Karpas-422 (cell line): ENCODE measurements at places on chromosomes 6 and 20.

GRCh38 chr6:45630801-45631200 is 253.1 kb upstream of the SUPT3H start:
- no peak for DNase-seq

- no peak for DNase-seq
Observed at GRCh38 chr6:106517706-106518105, 111.6 kb downstream of the RTN4IP1 start.

GRCh38 chr6:149129371-149130077 is 188.0 kb upstream of the TAB2 start:
- peak; percentile 60 for DNase-seq

DNA sequence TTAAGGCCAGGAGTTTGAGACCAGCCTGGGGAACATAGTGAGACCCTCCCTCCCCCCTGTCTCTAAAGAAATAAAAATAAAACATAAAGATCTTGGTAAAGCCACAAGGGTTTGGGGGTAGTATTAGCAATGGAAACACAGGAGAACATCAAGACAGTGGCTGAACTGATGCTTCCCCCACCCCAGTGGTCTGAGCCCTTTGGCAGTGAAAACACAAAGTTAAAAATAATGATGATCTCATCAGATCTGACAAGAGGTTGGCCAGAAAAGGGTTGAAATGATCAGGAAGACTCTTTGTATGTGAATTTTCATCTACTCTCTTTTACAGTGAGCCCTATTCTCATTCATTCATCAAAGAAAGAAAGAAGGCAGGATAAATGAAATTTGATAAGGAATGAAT is 93.7 kb downstream of the KCNB1 start:
- DNase-seq = no peak

DNA sequence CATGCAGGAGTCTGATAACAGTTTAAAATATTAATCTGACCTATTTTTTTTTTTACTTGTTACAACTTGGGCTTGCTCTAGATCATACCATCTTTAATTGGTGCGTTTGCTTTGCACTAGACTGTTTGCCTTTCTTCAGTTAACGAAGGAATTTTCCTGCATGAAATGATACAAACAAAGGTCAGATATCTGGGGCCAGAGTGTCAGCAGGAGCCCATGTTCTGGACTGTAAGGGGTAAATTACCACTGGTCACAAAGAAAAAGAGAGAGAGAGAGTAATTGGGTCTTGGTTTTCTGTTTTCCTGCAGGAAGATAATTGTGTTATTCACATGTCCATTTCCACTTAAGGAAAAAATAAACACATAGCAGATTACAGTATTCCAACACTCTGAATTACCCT is 399.4 kb upstream of the MARCKS start:
- DNase-seq = no peak

DNA sequence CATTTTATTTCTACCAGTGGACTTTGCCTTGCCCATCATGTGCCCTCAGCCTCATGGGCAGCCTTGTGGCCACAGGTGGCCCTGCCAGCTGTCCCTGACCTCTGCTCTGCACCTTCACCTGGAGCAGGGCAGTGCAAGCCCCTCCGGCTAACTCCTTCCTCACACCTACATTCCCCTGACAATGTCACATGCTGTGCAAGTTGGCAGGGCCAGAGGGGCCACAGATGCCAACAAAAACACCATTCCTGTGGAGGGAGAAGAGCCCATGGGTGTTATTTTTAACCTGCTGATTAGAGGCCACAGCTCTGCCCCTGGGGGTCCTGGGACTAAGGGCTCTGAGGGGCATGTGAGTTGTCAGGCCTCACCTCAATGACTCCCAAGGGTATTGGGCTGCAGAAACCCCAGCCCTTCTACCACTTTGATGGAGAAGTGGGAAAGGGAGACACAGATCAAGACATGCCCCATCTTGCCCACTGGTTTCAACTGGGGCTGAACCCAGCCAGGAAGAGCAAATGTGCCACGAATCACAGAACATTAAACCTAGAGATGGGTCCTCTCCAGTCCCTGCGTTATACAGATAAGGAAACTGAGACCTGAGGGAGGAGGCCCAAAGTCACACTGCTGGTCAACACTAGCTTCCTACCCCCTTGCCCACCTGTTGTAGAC is 65.0 kb downstream of the MRPL14 start:
- no peak for DNase-seq

GRCh38 chr6:42819803-42820511 is 38.1 kb downstream of the BICRAL start:
- DNase-seq = peak; percentile 45

- DNase-seq = no peak
Observed at GRCh38 chr6:130838951-130839350, 11.7 kb downstream of the SMLR1 start.

DNA sequence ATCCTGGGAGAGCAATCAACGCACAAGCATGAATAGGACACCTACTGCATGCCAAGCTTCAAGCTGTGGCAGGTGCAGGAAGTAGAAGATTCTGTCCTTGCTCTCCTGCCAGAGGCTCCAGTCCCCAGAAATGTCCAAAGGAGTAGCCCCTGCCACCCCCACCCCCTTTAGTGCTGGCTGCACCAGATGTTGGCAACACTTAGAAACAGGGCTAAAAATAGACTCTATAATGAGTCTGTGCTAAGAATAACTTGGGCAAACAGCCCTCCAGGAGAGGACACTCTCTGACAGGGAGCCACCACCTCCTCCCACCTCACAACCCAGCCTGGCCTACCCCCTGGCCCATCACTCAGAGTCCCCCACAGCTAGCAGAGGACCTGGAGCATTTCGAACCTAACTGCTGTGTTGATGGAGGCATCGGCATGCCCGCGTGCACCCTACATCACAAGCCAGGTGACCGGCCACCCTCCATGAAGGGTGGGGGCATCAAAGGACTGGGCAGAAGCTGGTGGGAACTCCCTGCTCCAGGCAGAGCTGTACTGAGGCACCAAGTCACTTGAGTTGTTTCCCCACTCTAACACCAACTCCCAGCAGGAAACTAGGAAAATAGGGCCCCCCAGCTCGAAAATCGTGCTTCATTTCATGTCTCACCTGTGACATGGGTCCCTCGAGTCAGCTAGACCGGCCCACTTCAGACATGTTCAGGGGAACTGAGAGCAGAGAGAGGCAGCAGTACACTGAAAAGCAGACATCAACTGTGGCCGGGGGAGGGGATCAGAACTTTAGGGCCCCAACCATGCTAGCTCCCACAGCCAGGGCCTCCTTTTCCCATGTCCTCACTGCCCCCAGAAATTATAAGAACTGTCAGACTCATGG is 18.7 kb downstream of the TFEB start:
- no peak for DNase-seq

- DNase-seq = peak; percentile 56
Observed at GRCh38 chr6:101397199-101397598, 3.7 kb downstream of the GRIK2 start.

GRCh38 chr6:112827793-112828192 is 480.7 kb downstream of the RFPL4B start:
- no peak for DNase-seq
